Activated T-cell treated with anti-CD3 and anti-CD28 coated beads, Interleukin-2, amount 50 U/mL, for 72 hours (primary cell): ENCODE measurements at places on chromosomes 7 and 10. TPM values are rescaled to one million over a fixed set of nuclear protein-coding genes. Genes with fewer than 3 reads are reported as not detected.
A peak's percentile ranks its signal among the peaks of the same experiment; 100 is the strongest.

DNA sequence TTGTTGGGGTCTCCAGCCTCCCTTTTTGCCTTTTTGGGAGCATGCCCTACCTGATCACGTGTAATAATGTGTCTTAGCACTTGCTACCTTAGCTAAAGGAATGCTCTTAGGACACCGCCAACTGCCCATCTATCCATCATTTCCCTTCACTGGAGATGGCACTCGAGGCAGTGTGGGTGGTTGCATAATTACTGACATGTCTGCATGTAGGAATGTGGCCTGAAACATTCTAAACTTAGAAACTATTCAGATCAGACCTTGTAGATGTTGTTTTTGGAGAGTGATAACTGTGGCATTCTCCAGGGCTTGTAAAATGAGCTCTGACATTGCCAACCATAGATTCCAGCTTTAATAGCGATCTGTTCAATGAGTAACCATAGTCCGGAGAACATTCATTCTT lies 365.8 kb downstream of the BBS9 start:
- no peak for DNase-seq

DNA sequence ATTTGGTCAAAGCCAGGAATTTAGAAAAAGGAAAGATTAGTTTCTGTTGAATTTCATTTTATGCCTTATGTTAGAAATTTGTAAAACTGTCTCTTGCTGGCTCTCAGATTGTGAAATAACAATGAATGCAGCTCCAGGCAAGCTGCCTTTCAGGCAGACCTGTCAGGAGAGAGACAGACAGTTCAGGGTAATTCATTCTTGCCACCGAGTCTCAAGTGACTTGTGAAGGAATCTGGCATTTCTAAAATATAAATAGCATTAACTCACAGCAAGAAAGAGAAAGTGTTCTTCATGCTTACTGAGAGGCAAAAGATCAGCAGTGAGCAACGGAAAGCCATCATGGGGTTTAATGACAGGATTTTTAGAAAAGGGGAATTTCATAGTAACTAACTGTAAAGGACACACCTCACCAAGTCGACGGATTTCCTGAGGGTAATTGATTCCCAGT lies 442.3 kb upstream of the AKR1E2 start:
- DNase-seq, result no peak

DNA sequence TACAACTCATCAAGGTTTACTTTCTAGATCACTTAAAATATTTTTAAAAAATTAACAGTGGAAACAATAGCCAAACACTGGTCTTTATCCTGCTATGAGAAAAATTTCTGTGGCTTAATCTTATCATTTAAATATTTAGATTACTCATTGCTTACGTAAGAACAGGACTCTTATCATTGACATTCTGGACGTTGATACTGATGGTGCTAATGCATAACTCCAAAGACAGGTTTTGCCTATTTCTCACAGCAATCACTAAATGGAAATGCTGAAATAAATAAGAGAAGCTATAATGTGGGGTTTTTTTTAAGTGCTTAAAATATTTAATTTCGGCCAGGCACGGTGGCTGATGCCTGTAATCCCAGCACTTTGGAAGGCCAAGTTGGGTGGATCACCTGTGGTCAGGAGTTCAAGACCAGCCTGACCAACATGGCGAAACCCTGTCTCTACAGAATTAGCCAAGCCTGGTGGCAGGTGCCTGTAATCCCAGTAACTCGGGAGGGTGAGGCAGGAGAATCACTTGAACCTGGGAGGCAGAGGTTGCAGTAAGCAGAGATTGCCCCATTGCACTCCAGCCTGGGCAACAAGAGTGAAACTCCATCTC lies 195.0 kb downstream of the HGF start:
- no peak for DNase-seq

DNA sequence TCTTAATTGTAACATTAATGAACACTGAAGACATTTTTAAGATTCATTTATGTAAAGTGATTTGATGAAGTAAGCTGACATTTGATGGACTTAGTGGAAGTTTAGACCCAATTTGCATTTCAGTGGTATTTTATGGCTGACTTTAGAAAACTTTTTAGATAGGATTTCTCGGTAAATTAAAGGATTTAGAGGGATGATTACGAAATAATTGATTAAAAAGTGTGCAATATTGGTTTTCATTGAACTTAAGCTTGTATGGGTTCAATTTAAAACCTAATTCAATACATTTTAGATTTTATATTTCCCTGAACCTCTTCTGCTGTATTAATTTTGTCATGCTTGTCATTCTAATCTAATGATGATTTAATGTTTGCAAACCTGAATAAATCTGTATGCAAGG lies 135.1 kb downstream of the SDK1 start:
- DNase-seq, result no peak

- peak; percentile 19 for DNase-seq
These were observed 279.8 kb downstream of the CAMK1D start for GRCh38 chr10:12628964-12629766.

- DNase-seq, result no peak
These were observed 46.1 kb downstream of the UBE2H start for GRCh38 chr7:129906700-129907099.

GRCh38 chr7:32020551-32021159 lies 49.6 kb downstream of the PDE1C start:
- DNase-seq, result no peak

DNA sequence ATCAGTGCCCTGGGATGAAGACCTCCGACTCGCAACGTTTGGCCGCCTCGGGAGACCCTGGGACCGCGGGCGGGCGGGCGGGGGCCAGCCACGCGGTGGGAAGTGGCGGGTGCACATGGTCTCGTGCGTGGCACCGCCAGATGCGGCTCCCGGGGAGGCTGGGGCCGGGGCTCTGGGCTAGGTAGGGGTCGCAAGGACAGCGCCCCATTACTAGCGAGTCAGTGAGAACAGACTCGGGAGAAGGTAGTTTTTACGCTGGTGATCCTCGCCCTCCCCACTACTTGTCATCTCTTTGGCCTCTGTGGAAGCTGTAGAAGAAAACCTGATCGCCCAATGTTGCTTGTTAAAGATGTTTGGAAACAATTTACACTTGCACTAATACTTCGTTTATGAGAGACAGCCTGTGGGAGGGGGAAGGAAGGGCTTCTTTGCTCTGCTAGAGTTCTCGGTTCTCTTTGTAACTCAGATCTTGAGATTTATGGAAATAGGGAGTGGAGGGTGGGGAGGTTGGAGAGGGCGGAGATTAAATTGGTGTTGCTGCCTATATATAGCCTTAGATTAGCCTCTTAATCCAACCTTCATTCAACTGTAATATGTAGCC lies 591 bp downstream of the BZW2 start:
- no peak for DNase-seq

- no peak for DNase-seq
These were observed 57.3 kb upstream of the NCAPG2 start for GRCh38 chr7:158761945-158762344.

GRCh38 chr10:34206935-34207268 lies 608.2 kb downstream of the PARD3 start:
- no peak for DNase-seq

DNA sequence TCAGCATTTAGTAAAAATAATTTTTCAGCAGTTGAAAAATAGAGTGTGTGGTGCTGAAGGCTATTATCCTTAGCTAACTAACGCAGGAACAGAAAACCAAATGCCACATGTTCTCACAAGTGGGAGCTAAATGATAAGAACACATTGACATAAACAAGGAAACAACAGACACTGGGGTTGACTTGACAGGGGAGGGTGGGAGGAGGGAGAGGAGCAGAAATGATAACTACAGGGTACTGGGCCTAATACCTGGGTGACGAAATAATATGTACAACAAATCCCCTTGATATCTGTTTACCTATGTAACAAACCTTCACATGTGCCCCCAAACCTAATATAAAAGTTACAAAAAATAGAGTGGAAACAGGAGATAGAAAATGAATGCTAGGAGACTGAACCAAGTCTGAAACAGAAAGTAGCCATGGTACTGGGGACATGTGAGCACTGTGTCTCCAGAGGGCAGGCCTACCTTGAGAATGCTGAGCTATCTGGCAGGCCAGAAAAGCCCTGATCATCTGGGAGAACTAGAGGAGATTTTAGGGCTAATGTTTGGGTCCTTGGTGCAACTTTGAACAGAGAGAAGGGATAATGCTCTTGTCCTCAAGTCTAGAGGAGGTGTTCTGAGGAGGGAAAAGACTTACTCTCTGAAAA lies 4.7 kb upstream of the EFCAB10 start:
- DNase-seq, result no peak

GRCh38 chr7:38673795-38674194 lies 42.6 kb upstream of the AMPH start:
- no peak for DNase-seq

- no peak for DNase-seq
These were observed 134.2 kb downstream of the PTPN20 start for GRCh38 chr10:47045331-47045861.

DNA sequence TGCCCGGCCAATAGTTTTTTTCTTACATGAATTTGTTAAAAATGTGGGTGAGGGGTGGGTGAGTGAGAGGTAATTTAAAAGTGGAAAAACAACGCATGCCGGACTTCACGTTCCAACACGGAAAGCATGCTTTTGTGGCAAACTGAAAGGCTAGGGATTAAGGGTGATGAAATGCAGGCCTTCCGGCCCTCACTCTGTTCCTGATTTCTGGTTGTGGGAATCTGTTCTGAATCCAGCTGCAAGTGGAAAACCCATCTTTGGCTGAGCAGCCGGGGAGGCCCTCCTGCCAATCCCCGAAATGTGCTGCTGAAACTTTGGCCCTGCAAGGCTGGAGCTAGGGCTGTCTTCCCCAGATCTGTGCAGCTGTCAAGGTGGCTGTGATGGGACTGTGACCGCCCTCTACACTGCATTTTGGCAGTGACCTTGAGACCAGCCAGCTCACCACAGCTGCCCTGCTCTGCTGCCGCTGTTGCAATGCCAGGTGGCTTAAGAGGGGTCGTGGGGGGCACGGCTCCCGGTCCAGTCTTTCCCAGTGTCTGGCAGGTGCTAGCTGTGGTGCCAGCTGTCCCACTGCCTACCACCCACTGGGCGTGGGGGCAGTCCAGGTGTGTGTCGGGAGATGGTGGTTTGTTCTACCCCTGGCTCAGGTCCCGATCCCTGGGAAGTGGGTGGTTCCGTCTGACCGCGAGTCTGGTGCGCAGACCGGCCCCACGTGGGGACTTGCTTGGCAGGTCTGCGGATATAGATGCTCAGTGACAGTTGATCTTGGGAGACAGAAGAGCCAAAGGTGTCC lies 39.0 kb downstream of the TET1 start:
- DNase-seq, result no peak

OPN1SW gene
- total RNA-seq, result not detected

TACC2 gene
- total RNA-seq, result 0.19 TPM

MINDY4 gene
- 1.9 TPM for total RNA-seq

SPDYE18 gene
- total RNA-seq, result 0.63 TPM

HSPA12A gene
- total RNA-seq, result 0.72 TPM

CNPY1 gene
- total RNA-seq, result not detected

RAB18 gene
- total RNA-seq, result 51.7 TPM

CHAT gene
- total RNA-seq, result not detected
